ENCODE measurements at places on chromosomes 11 and 22.

DNA sequence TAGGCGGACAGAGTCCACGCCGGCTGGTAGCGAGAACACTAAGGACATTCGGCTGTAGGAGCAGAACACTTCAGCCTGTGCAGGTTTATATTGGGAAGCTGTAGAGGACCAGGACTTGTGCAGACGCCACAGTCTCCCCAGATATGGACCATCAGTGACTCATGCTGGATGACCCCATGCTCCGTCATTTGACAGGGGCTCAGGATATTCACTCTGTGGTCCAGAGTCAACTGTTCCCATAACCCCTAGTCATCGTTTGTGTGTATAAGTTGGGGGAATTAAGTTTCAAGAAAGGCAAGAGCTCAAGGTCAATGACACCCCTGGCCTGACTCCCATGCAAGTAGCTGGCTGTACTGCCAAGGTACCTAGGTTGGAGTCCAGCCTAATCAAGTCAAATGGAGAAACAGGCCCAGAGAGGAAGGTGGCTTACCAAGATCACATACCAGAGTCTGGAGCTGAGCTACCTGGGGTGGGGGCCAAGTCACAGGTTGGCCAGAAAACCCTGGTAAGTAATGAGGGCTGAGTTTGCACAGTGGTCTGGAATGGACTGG is 17.2 kb downstream of the P2RY2 start:
- DNase-seq = no peak

DNA sequence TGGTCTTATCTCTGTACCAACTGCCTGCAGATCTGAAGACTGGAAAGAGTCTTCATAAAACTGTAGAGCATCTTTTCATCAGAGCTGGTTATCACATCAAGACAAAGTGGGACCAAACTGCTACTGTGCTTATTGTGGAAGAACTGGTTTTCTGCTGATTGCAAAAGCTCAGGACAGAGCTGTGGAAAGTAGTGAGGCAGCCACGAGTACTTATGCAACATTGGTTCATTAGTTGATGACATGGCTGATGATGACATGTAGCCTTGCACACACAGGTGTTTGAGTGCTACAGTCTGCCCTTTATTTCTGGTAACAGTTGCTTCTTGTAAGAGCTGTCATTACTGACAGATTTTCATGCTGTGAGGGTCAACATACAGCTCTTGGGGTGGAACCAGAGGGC is 185.4 kb upstream of the GUCY1A2 start:
- DNase-seq = no peak

DNA sequence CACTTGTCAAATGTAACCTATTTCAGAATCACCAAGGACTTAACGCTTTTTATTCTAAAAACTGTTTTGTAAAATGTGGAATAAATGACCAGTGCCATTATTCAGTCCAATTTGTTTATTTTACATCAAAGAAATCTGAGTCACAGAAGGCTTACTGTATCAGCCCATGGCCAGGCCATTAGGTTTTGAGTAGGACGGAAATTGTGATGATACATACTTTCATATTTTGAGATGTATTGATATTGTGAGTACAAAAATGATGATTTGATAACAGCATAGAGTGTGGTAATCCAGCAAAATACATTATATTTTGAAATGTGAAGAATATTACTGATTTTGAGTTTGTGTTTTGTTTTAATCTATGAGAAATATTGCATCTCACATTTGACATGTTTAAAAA is 81.1 kb downstream of the PIWIL3 start:
- no peak for DNase-seq

DNA sequence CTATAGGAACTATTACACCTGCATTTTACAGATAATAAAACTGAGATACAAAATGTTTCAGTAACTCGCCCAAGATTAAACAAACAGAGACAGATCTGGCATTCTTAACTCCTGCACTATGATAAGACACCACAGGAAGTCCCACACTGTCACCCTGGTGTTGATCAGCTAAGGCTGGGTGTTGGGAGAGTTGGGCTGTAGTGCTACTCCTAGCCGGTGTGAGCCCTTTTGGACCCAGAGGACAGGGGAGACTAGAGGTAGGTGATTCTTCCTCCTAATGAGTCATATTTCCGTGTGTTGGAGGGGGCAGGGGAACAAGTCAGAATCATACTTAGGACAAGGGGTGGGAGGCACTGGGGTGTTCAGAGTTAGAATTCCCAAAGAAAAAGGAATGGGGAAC is 353.2 kb upstream of the TENM4 start:
- DNase-seq = no peak

GRCh38 chr22:50571264-50572175 is 6.7 kb downstream of the CPT1B start:
- DNase-seq = no peak

DNA sequence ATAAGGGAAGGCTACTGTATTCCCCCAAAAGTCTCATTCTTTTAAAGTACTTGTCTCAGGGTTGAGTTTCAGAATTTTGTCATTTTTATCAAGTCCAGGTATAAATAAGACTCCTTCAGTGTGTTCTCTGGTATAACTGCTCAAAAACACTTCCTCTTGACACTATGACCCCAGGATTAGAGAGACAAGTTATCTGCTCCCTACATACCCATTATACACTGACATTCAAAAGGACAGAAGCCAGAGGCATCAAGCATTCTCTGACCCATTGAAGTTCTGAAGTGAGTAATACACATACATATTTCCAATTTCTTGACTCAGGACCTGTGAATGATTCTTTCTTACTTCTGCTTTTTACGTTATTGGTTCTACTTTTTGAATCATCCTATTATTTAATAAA is 447.8 kb upstream of the CNTN5 start:
- no peak for DNase-seq

DNA sequence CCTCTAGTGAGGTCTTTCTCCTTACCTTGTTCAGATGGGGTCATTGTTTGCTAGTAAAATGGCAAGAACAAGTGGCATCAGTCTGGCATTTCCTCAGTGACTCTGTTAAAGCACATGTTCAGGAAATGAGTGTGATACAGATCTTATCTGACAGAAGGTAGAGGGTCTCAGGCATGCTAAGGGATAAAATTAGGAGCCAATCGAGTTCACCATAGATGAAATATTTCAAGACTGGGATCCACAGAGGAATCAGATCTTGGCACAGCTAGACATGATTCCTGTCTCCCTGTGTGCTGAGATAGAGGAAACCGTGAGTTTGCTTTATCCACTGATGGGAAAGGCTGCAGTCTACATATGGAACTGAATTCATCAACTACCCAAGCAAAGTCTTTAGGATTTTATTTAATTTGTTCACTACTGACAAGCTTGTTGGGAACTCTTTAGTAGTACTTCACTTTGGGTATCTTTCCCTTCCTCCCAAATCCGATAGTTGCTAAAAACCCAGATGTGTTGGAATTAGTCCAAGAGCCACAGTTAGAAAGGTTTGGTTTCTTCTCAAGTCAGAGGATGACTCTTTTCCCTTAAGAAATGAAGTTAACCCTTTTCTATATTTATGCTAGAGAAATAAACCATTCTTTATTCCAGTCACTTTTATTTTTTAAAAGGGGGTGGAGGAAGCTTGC is 18.4 kb downstream of the FAM118B start:
- no peak for DNase-seq

DNA sequence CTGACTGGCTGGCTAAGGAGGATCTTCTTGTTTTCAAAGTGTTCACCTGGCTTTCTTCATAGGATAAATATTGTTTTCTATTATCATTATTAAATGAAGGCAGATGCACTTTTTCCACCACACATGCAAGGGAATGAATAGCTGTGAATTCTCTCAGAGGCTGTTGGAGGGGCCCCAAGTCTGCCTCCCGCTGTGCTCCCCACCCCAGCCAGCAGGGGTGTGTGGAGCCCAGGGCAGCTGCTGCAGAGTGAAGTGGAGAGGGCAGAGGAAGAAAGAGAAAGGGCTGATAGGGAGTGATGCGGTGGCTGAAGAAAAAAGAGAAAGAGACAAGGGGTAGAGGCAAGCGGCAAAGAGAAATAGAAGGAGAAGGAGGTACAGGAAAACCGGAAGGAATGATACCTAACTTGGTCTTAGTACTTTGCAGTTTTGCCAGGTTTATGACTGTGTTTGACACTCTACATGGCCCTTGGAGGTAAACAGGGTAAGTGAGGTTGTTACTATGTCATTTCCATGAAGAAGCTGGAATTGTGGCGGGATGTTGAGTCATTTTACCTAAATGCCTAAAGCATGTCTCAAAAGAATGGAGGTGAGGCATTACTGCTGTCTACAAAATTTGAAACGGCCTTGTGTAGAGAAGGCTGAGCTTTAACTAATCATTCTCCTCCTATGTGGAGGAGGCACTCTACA is 145.7 kb upstream of the B3GAT1 start:
- DNase-seq = no peak

- no peak for DNase-seq
Measured at GRCh38 chr11:69159150-69159852, 3.6 kb downstream of the SMIM38 start.
